ENCODE measurements at places on chromosomes 3 and 15.

GRCh38 chr3:32021748-32022147 is 40.2 kb downstream of the ZNF860 start:
- no peak for DNase-seq

- DNase-seq = no peak
Measured at GRCh38 chr3:138331143-138331894, 1.7 kb upstream of the NME9 start.

DNA sequence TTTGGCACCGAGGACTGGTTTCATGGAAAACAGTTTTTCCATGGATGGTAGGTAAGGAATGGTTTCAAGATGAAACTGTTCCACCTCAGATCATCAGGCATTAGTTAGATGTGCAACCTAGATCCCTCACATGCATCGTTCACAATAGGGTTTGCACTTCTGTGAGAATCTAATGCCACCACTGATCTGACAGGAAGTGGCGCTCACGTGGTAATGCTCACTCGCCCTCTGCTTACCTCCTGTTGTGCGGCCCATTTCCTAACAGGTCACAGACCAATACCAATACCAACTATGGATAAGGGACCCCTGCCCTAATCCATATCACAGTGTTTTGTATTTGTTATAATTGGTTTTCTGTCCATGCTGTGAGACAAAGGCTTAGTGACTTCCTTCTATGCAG is 58.9 kb downstream of the SLMAP start:
- DNase-seq = peak; percentile 22

- no peak for DNase-seq
Measured at GRCh38 chr3:39052583-39052982, 767 bp downstream of the WDR48 start.

GRCh38 chr3:142940000-142940399 is 23.5 kb downstream of the PAQR9 start:
- no peak for DNase-seq

GRCh38 chr15:45536934-45537333 is 14.4 kb upstream of the SLC30A4 start:
- DNase-seq = no peak

DNA sequence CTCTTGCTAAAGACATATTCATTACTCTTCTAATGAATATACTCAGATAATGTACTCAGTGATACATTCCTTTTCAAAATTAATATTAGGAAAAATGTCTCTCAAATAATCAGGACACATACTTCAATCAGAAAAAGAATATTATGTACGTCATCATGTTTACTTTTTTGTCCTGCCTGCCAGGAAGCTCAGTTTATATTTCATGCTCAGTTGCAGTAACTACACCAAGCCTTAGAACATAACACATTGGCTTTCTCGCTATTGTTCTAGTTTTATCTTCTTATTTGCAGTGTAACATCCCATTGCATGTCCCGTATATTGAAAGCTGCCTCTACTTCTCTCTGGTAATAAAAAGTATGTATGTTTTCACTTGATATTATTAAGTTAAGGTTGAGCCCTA is 181.5 kb upstream of the LPP start:
- no peak for DNase-seq

GRCh38 chr15:89948796-89949195 is 36.0 kb upstream of the ARPIN start:
- DNase-seq = no peak

DNA sequence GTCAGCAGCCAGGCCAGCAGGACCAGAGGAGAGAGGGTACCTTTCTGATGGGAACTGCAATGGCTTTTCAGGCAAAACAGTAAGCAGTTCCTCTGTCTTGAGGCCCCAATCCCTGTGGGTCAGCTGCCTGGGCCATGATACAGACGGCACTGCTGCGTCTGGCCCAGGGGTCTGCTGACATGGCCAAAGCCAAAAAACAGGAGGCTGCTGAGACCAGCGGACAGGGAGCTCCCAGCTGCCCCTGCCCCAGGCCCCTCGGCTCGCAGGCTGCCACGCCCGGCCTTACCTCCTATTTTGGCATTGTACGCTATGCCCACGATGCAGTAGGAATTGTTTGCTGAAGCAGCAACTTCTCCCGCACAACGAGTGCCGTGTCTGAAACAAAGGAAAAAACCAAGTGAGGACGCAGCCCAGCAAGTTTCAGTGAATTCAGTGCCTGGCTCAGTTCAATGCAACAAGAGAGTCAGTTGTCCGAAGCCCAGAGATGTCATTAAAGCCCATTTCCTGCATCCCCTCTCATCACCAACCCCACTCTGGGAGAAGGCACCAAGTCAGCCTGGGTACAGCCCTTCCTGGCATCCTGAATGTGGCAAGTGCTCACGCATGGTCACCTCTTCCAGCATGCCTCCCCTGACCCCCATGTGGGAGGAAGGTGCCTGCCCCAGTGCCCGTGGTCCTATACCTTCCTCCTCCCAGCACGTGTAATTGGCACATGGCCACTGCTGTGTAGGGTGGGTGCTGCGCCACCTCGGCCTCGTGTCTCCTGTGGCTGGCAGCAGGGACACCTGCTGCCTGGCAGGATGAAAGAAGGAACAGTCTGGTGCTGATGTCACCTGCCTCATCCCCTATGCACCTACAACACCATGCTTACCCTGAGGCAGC is 61.7 kb downstream of the PCSK6 start:
- no peak for DNase-seq
